ENCODE measurements at places on chromosomes 2 and 18. TPM values are rescaled to one million over a fixed set of nuclear protein-coding genes. Genes with fewer than 3 reads are reported as not detected.

TIA1 gene
- total RNA-seq, result 47.6 TPM

SCTR gene
- 0.15 TPM for total RNA-seq

AKAIN1 gene
- total RNA-seq, result not detected

AQP12A gene
- not detected for total RNA-seq

DSG1 gene
- total RNA-seq, result not detected

DNAH6 gene
- total RNA-seq, result 0.01 TPM

TCF23 gene
- total RNA-seq, result not detected

KLF7 gene
- total RNA-seq, result 34.0 TPM

QPCT gene
- total RNA-seq, result 22.8 TPM

GPR75 gene
- total RNA-seq, result 1.1 TPM

EPAS1 gene
- total RNA-seq, result 125 TPM

AQP12B gene
- not detected for total RNA-seq

ARHGAP28 gene
- total RNA-seq, result 0.05 TPM

C1QL2 gene
- 0.86 TPM for total RNA-seq

NCOA1 gene
- total RNA-seq, result 12.2 TPM

CFAP65 gene
- 0.22 TPM for total RNA-seq

WDR75 gene
- 46.5 TPM for total RNA-seq

SCN7A gene
- total RNA-seq, result not detected

RMC1 gene
- total RNA-seq, result 16.9 TPM

CHN1 gene
- total RNA-seq, result 21.5 TPM

MROH2A gene
- 0.22 TPM for total RNA-seq

RGPD3 gene
- 0.16 TPM for total RNA-seq

SEPTIN2 gene
- total RNA-seq, result 283 TPM

CEP76 gene
- 5.6 TPM for total RNA-seq

SCN9A gene
- total RNA-seq, result 2.2 TPM

FNDC4 gene
- total RNA-seq, result 3.8 TPM

ZDBF2 gene
- total RNA-seq, result 1.4 TPM

OTOS gene
- total RNA-seq, result not detected

SMPD4 gene
- total RNA-seq, result 83.6 TPM

MALL gene
- 155 TPM for total RNA-seq

IL36G gene
- total RNA-seq, result not detected

SERPINB10 gene
- total RNA-seq, result not detected

RUFY4 gene
- not detected for total RNA-seq

IL1RL1 gene
- 1.3 TPM for total RNA-seq

PRSS56 gene
- 0.12 TPM for total RNA-seq

ANKRD23 gene
- total RNA-seq, result 1.4 TPM

TXNDC2 gene
- 0.17 TPM for total RNA-seq

PLA2R1 gene
- 2.2 TPM for total RNA-seq

IL1RN gene
- 0.54 TPM for total RNA-seq

ADD2 gene
- total RNA-seq, result 30.8 TPM

TEKT4 gene
- not detected for total RNA-seq

CD226 gene
- 0.15 TPM for total RNA-seq

MAP3K19 gene
- not detected for total RNA-seq

GPR155 gene
- total RNA-seq, result 0.18 TPM

CCDC138 gene
- total RNA-seq, result 8.4 TPM

ACOXL gene
- total RNA-seq, result not detected

RIF1 gene
- total RNA-seq, result 17.7 TPM

CHRND gene
- 0.09 TPM for total RNA-seq

CXCR1 gene
- total RNA-seq, result not detected

CDCA7 gene
- total RNA-seq, result 44.3 TPM

CREG2 gene
- 9.3 TPM for total RNA-seq

PSMA8 gene
- total RNA-seq, result not detected

NEU2 gene
- not detected for total RNA-seq

GCFC2 gene
- total RNA-seq, result 13.1 TPM

ITGB6 gene
- total RNA-seq, result 1.2 TPM

Data from A549 treated with dexamethasone at 1 μM for 4 hours (cell line).